ENCODE measurements at places on chromosomes 7 and 10.

GRCh38 chr7:42831006-42831717 lies 80.7 kb downstream of the C7orf25 start:
- DNase-seq = no peak

DNA sequence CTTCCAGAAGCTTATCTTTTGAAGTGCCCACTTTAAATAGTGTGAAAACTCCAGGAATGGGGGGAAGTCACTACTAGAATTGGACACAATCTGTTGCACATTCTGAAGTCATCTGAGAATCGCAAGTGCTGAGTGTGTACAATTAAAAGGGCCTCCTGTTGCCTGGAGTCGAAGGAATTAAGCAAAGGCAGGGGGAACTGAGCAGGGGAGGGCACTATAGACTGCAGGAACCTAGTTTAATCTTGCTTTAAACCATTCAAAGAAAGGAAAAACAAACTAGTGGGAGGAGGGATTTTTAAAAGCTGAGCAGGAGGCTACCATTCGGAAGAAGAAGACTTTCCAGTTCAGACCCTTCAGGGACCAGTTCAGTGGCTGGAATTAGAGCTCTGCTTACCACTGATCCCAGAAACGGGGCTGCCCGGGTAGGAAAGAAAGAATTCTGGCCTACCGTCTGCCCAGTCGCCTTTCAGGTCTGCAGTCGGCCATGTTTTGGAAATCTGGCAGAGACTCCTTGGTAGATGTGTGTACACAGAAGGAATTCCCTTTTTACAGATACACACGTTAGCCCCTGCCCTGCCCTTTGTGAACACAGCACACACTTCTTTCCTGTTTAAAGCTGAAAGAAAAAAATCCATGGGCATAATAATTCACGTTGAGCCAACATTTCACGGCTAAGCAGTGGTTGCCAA lies 610.6 kb upstream of the FOXK1 start:
- DNase-seq = no peak

DNA sequence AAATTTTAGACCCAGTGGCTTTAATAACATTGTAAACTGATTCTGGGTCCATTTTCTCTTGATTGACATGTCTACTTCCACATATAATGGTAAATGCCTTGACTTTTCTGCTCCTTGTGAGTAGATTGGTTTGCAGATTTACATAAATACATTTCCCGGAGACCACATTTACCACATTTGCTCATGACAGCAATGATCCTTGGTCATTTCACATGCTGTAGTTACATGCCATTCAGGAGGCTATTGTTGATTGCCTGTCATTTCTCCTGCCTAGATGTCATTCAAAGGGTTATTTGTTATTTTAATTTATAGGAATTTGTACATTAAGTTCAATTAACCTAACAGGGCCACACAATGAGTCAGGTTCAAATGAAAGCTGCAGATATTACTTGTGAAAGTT lies 280.5 kb downstream of the CNTNAP2 start:
- no peak for DNase-seq

DNA sequence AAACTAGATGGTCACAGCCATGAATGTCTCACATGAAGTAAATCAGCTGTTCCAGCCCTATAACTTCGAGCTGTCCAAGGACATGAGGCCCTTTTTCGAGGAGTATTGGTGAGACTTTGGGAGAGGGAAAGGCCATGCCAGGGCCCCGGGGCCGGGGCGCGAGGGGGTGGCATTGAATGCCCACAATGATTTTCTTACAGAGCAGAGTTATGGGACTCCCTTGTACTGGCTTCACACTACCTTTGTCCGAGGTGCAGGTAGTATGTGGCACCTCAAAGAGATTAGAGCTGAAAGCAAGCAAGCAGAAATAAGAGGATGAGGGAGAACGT lies 407 bp downstream of the ELOVL3 start:
- no peak for DNase-seq

GRCh38 chr10:66927971-66928770 lies 2.3 kb downstream of the LRRTM3 start:
- no peak for DNase-seq

GRCh38 chr7:31688996-31689395 lies 2.0 kb downstream of the PPP1R17 start:
- no peak for DNase-seq

DNA sequence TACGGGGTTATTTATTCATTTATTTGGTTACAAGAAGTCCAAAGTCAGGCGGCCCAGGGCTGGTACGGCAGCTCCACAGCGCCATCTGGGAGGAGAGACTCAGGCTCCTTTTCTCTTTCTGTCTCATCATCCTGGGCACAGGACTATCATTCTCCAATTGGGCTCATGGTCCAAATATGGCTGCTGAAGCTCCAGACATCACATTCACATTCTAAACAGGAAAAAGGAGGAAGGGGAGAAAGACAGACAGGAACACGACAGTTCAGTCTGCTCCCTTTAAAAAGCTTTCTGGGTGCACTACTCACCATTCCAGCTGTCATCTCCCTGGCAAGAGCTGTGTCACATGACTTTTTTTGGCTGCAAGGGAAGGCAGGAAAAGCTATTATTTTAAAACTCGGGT lies 74.4 kb upstream of the PDZD8 start:
- DNase-seq = no peak

DNA sequence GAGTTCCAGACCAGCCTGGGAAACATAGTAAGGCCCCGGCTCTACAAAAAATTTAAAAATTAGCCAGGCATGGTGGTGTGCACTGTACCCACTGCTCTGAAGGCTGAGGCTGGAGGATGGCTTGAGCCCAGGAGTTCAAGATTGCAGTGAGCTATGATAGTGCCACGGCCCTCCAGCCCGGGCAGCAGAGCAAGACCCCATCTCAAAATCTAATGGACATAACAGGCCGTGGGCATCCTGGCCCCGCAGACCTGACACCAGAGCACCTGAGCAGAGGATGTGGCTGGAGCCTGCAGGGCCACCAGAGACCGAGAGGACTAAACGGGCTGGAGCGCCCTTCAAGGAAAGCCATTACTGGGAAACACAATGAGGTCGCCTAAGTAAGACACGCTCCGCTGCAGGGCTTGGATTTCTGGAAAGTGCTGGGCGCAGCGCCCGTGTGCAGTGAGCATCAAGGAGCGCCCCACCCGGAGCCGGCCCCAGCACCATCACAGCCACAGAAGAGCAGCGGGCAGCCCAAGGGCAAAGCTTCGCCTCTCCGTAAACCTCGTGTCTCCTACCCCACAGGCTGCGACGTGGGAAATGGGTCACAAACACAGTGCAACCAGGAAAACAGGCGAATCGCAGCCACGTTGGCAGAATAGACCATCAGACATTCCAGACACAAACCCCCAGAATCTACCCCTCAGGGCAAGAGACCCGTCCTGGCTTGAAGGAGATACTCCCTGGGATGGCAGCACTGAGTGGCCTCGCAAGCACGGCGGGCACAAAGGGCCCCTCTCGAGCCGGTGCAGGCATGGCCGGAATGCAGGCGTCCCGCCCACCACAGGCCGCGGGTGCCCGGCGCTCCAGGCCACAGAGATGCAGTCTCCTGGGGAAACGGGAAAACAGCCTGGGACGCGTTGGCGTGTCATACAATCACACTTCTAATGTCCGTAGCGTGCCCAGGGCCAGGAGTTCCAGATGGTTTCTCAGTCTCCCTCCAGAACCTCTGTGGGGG lies 4.9 kb downstream of the RADIL start:
- no peak for DNase-seq

Data from glomerular endothelial cell (primary cell).